ENCODE measurements at places on chromosomes 1 and 21. TPM values are rescaled to one million over a fixed set of nuclear protein-coding genes. Genes with fewer than 3 reads are reported as not detected.

- no peak for DNase-seq
These were observed 12.6 kb upstream of the NTPCR start for GRCh38 chr1:232937741-232938375.

DNA sequence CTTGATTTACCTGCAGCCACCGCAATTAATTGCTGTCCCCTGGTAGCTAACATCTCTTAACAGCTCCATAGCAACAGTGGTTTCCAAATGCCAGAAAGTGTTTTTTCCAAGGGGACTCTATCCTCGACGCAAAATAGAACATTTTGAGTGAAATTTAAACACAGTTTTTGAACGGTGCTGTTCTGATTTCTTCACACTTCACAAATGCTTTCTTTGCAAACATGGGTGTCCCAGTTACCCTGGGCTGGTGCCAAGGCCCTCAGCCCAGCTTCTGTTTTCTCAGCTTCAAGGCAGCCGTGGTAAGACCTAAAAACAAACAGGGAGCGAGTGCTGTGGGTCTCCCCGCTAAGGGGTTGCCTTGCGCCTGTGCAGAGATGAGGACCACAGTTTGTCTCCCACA, 147.3 kb upstream of the VAMP3 start:
- no peak for DNase-seq

DNA sequence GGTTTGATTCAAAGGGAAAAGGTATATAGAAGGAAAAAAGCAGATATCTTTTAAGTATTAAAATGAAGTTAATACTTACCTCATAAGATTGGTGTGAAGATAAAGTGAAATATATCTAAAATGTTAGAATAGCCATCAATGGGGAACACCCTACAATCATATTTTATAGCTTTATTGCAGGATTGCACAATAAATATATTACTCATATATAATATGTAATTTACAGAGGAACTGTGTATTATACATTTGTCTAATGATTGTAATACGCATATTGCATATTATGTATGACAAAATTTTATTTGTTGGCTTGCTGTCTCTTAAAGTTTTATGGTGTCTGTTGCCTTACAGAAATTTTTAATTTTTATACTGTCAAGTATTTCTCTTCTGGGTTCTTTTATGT, 47.8 kb downstream of the UCHL5 start:
- DNase-seq, result no peak

DNA sequence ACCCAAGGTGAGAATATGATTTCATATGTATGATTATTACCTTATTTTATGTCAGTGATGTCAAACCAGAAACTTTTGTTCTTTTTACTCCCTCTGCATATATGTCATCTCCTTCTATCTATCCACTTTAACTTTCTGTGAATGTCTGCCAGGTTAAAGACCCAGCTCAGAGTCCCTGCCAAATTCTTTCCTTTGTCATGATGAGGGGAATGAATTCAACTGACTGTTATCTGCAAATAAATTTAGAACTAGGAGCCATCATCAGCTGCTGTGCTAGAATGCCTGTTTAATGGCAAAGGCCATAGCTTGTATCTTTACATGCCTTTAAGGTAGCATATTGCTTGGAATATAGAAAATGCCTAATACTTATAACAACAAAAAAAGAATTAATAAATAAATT, 815.6 kb upstream of the NEGR1 start:
- no peak for DNase-seq

GRCh38 chr21:15566703-15567102, 163.1 kb upstream of the USP25 start:
- DNase-seq, result no peak

DNA sequence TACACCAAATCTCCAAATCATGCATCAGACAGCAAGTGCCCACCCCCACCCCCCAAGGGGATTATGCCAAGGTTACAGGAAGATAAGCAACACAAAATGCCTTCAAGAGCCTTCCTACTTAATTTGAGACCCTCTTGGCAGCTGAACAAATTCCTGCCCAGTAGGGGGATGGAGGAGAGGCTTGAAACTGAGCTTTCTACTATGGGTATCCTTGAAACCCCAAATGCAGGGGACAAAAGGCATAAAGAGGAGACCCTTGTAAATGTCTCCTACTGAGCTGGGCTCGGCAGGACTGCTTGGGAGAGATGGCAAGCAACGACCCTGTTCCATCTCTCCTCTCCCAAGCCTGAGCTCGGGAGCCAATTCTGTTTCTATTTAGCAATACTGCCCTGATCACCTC, 3.5 kb downstream of the SLC41A1 start:
- no peak for DNase-seq

OR2L8 gene
- total RNA-seq, result not detected

CLDN8 gene
- total RNA-seq, result not detected

Data from tibial nerve (tissue), 4 donors.